ENCODE measurements at places on chromosomes 4 and X. TPM values are rescaled to one million over a fixed set of nuclear protein-coding genes. Genes with fewer than 3 reads are reported as not detected.

Gene PAGE4
- total RNA-seq: not detected

Gene UNC5C
- not detected for total RNA-seq

DNA sequence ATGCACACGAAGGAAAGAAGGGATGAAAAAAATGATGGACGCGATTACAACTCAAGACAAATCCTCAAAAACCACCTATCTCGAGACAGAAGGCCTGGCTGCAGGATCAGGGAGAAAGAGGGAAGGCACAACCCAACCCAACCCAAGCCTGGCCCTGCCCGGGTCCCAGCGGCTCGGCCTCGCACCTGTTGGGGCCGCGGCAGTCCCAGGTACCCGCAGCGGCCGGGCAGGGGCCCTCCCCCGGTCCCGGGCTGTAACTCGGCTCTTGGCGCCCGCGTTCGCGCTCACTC, 464 bp downstream of the RASGEF1B start:
- DNase-seq: no peak

GRCh38 chr4:176001151-176002006, 64.3 kb upstream of the WDR17 start:
- DNase-seq: no peak

DNA sequence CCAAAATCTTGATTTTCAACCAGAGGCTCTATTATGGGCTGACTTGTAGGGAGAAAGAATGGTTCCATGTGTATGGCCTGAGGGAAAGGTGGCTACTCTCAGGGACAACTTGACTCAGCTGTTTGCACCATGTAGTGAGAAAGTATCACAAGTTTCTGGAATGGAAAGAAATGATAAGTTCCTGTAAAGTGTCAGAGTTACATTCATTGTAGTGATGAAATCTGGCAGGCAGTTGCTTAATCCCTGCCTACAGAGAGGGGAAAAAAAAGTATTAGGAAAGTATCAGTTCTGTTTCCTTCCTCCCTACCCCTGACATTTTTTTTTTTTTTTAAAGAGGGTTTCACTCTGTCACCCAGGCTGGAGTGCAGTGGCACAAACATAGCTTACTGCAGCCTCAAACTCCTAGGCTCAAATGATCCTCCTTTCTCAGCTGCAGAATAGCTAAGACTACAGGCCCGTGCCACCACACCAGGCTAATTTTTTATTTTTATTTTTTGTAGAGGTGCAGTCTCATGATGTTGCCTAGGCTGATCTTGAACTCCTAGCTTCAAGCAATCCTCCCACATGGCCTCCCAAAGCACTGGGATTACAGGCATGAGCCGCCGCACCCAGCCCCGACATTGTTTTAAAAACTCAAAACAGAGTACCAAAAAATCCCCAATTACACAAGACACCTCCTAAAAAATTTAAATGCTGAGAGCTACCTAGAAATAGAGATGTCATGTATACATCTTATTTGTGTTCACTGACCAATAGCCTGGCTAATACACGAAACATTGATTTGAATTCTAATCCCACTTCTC, 4.8 kb upstream of the FBXL5 start:
- no peak for DNase-seq

DNA sequence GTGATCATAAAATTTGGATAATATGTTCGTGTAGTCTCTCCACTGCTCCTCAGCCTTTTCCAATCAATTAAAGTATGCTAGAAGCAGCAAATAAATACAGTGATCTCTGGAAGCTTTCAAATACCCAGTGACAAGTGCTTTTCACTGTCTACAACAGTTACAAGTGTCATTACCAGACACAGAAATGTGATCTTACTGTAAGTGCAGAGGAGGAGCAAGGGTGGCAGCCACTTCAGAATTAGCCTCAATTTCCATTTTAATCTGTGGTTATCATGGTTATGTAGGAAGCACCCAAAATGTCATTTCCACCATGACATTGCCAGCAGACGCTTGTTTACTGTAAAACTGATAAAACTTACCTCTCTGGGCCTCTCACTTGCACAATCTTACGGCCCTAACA, 133.9 kb upstream of the ADAMTS3 start:
- no peak for DNase-seq

All from activated T-helper 1 cell treated with anti-CD3 and anti-CD28 coated beads, Interleukin-12 subunit alpha, Interleukin-12 subunit beta, Interleukin-2, Interleukin-4 antibody, amounts not matched to agents 30 ng/mL and 10 ng/mL and 1 ng/mL, durations not matched to agents 14 hours and 24 hours and 36 hours (primary cell).